Putamen (tissue), 1 donor: ENCODE measurements at places on chromosomes 13 and 19.

DNA sequence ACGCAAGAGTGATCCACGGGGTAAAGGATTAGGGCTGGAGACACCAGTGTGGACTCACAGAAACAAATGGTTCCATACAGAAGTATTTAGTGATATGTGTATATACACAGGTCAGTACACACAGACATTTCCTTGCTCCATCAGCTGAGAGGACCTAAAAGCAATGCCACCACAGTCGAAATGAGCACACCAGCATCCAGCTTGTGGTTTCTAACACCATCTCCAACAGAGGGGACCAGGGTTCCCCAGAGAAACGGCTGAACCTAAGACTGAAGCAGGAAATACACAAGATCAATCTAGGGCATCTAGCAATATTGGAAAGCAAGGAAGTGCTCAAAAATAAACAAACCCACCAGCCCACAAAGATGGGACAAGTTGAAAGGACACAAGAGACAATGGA, 7.6 kb downstream of the GGACT start:
- no peak for DNase-seq

- no peak for DNase-seq
Observed at GRCh38 chr13:21402586-21403307, 56.4 kb downstream of the ZDHHC20 start.

DNA sequence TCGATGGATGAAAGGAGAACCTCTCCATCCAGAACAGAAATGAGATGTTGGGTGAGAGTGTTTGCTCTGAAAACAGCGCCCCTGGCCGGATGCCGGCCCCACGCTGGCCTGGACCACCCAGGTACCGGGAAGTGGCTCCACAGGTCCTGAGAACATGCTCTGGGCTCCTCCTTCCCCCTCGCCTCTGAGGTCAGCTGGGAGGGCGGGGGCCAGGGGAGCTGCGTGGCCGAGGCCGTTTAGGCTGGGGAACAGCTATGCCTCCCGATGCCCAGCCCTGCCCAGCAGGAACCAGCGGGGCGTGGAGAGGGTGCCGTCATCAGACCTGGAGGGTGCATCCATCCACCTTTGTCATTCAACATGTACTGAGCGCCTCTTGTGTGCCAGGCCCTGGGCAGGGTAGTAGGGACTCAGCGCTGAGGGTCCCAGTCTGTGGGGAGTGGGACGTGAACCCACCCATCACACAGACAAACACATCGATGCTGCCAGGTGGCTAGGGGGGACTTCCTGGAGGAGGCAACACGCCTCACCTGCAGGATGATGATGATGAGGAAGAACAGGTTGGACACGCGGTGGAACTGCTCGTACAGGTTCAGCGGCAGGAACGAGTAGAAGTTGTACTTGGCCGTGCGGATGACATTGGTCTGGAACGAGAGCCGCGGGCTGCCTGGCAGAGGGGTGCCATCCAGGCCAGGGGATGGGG, 4.2 kb downstream of the ATP8B3 start:
- no peak for DNase-seq

- peak; percentile 91 for DNase-seq
Observed at GRCh38 chr19:46495786-46496099, at the start of gene PNMA8B. Gene PNMA8B (minus strand): TSS chr19:46495867. CDS start chr19:46495465, 402 bp downstream.

DNA sequence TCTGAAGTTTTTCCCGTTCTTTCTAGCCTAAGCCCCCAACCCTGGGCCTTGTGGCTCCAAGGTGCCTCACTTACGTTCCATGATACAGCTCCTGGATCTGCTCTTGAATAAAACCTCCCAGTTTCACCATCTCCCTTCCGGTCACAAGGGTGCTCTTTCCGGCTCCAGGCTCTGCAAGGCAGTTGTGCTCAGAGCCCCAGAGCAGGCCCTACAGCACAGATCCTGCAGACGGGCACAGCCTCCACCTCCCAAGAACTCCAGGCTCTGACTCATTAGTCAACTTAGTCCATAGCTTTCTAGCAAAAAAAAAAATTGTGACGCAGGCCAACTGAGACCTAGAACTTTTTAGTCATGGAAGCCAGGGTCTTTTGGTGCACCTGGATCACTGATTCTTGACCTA, 33.9 kb upstream of the SLC7A10 start:
- DNase-seq: no peak

- peak; percentile 50 for DNase-seq
Observed at GRCh38 chr19:35037716-35038622, 3.6 kb upstream of the HPN start.

DNA sequence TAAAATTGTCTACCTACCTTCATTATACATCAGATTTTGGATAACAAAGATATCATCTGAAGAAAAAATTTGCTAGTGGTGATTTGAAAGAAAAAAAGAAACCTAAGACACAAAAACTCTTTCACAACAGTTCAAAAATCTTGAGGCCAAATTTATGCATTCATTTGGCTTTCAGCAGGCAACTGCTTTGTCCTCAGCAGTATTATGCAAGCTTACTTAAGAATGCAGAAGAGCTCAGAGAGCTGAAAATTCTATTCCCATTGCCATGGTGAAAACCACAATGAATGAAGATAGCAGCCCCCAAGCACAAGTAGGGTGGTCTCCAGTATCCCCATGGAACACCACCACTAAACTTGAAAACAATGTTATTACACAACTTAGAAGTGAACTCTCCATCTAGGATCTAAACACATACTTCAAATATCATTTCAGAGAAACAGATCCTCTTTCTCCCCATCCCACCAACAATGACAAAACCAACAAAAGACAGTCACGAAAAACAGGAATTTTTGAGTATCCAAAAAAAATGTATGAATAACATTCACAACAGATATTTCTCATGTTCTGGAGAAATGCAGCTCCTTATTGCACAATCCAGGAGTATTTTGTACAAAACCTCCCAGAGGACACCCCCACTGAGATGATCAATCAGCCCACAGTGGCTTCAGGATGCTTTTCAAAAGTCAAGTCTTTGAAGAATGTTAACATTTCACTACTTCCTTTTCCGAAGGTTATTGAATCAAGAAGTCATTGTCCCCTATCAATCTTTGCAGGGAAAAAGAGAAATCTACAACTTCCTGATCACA, 192.7 kb downstream of the LHFPL6 start:
- DNase-seq: no peak

GRCh38 chr13:37039896-37040295, 19.6 kb downstream of the SUPT20H start:
- DNase-seq: no peak

DNA sequence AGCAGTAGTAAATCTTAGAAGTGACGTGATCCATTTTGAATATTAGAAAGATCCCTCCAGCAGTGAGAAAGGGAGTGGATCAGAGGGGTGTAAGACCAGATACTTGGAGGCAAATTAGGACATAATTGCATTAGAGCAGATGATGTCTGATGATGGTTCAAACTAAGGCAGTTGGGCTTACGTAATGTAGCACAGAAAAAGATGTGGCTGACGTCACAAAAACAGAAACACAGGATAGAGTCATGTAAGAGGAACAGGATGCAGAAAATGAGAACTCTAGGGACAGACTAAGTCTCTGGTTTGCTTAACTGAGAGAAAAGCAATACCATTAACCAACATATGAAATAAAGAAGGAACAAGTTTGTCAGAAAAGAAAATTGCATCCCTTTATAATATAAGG, 392.5 kb upstream of the DACH1 start:
- DNase-seq: no peak

GRCh38 chr13:113775451-113776145, 16.6 kb downstream of the TMEM255B start:
- no peak for DNase-seq

DNA sequence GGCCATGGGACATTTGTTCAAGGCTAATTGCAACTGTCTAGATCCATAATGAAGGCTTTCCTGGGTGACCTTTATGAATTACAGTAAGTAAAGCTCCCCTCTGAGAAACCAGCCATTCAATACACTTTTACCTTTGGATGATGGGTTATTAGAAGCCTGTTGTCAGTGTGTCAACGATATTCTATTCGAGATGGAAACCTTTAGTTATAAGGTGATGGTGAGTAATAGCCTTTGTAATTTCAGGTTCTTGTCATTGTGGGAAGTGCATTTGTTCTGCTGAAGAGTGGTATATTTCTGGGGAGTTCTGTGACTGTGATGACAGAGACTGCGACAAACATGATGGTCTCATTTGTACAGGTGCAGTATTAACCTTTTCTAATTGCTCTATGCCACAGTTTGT, 261.7 kb downstream of the ITGBL1 start:
- DNase-seq: no peak

- DNase-seq: no peak
Observed at GRCh38 chr13:73248711-73249580, 190.1 kb downstream of the KLF5 start.

- DNase-seq: no peak
Observed at GRCh38 chr19:3411636-3412035, 45.3 kb downstream of the NFIC start.

DNA sequence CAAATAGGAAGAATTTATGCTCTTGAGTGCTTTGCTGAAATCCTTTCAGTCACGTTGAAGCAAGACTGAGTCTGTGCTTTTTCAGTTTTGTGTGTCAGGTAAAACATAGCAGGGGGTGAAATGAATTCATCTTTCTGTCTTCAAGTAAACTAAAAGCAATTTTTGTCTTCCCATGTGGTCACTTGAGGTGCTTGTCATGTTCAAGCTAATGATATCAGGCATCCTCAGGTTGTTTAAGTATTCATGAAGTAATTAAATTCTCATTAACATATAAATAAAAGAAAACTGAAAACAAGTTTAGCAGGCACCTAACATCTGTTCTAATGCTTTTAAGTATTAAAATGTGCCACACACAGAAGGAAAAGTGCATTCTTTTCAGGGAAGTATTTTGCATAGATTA, 2701.3 kb downstream of the PCDH9 start:
- no peak for DNase-seq

- no peak for DNase-seq
Observed at GRCh38 chr19:57872450-57872849, 16.4 kb downstream of the ZNF814 start.

- no peak for DNase-seq
Observed at GRCh38 chr13:28346154-28346553, 148.8 kb downstream of the FLT1 start.

DNA sequence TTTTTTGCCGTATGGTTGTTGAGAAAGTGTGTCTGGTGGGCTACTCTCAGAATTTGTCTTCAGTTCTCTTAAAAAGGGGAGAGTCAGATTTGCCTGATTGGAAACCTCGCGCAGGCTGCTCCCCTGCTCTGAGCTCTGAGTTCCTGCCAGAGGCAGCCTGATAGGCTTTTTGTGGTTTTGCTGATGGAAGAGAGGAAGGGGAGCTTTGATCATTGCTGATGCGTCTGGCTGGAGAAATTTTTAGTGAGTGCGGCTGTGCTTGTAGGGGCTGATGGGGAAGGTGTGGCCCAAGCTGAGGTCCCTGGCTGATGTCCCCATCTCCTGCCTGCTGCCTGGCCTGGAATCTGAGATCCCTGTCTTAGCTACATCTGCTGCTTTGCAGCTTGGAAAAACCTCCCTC, 2.8 kb downstream of the CHST8 start:
- no peak for DNase-seq

DNA sequence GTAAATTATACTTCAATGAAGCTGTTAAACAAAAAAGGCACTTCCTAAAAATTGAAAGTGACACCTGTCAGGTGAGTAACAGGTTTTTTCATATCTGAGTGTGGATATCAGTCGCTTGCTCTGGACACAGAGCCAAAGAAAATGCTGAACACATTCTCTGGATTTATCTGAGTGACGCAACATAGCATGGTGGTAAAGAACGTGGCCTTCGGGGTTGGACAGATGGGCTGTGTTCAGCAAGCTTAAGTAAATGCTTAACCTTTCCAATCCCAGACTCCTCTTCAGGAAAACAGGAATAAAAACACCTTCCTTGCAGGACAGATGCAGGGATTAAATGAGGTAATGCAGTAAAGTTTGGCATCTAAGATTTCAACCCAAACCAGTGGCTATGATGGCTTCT, 132.0 kb downstream of the FOXO1 start:
- DNase-seq: no peak

DNA sequence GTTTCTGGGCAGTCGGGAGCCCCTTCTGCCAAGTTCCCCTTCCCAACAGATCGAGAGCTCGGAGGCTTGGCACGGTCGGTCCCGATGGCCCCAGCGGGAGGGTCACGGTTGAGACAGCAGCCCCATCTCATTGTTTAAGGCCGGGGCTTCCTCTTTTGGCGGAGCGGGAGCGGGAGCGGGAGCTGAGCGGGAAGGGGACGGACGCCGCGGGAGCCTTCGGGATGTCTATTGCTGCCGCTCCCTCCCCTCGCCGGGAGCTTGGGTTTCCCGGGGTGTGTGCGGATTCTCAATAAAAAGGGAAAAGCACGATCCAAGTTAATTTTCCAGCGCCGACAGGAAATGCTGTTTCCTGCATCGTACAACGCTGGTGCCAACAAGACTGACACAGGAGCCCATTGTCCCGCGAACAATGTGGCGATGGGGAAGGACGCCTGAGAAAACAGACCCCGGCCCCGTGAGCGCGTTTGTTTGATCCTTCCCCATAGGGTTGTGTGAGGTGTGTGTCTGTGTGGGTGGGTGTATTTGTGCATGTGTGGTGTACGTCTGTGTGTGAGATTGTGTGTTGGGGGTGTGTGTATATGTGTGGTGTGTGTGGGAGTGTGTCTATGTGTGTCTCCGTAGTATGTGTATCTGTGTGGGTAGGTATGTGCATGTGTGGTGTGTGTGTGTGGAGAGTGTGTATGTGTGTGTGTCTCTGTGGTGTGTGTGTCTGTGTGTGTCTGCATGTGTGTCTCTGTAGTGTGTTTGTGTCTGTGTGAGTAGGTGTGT, 36.3 kb upstream of the FLT1 start:
- peak; percentile 7 for DNase-seq

GRCh38 chr13:44389060-44389666, 15.5 kb downstream of the SERP2 start:
- no peak for DNase-seq

DNA sequence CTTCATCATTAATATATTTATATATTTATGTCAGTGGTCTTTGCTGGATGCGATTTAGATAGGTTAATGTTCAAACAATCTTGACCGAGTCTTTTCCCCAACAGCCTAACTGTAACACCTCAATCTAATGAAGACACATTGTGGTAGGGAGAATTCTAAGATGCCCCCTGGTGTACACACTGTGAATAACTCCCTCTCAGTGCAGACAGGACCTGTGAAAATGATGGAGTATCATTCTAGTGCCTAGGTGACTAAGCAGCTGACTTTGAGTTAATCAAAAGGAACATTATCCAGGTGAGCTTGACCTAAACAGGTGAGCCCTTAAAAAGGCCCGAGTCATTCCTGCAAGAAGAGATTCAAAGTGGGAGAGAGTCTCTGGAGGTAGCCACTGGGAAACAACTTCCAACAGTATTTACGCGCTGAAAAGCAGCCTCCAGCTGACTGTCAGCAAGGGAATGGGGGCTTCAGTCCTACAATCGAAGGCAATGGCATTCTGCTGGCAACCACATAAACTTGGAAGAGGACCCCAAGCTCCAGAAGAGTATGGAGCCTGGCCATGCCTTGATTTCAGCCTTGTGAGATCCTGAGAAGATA, 28.0 kb upstream of the KBTBD7 start:
- peak; percentile 37 for DNase-seq
